ENCODE measurements at places on chromosomes 1 and 21.

- no peak for DNase-seq
Measured at GRCh38 chr1:30704271-30704670, 19.1 kb downstream of the MATN1 start.

DNA sequence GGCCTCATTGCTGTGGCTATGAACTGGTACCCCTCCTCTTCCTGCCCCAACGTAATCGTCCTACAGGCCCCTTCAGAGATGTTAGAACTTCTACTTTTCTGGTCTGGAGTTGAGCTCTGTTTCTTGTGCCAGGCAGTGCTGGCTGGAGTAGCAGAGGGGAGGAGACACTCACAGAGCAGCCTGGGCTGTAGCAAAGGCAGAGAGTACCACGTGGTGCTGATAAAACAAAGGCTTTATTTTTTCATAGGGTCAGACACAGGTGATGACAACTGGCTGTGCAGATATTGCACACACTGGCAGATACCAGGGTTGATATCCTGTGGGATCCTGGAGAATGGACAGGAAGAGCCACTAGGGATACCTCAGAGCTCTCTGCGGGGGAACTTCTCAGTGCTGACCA, 23.2 kb downstream of the CRCT1 start:
- no peak for DNase-seq

GRCh38 chr1:219910716-219911115, 17.6 kb downstream of the SLC30A10 start:
- no peak for DNase-seq

DNA sequence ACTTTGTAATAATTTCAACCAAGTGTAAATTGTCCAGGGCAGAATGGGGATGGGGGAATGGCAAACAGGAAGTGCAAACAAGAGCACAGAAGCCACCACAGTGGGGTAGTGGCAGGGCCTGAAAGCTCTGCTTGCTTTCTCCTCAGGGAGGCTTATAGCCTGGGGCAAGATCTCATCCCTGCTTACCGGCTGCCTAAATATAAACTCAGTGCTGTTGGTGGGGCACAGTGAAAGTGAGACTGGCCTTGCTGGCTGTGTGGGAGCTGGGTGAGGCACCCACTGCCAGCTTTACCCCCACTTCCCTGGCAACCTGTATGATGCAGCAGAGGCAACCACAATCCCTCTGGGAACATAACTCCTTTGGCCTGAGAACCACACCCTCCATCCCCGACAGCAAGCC, 15.2 kb downstream of the STYXL2 start:
- DNase-seq = no peak

GRCh38 chr1:63984257-63984929, 210.6 kb downstream of the ROR1 start:
- no peak for DNase-seq

- no peak for DNase-seq
Measured at GRCh38 chr1:111256988-111257658, 29.6 kb downstream of the CHI3L2 start.

- DNase-seq = no peak
Measured at GRCh38 chr21:40754466-40754865, 92.5 kb downstream of the DSCAM start.

- no peak for DNase-seq
Measured at GRCh38 chr21:36694593-36695282, 4.2 kb upstream of the SIM2 start.

DNA sequence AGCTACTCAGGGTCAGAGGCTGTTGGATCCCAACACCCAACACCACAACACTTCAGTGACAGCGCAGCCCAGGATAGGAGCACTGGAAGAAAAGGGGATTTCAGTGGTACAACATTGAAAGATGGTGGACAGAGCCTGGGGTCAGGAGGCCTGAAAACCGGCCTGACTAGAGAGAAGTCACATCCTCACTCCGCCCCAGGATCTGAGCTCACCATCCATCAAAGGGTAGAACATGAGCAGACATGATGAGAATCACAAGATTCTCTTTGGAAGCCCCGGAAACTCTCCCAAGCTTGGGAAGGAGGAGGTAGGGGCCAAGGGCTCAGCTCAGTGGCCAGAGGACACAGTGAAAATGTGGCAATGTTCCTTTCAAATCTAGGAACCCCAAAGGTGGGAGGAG, 271.3 kb downstream of the NPHP4 start:
- no peak for DNase-seq

- no peak for DNase-seq
Measured at GRCh38 chr1:162463021-162463420, 34.6 kb upstream of the UHMK1 start.

Measured in pancreas (tissue), 10 donors.